ENCODE measurements at places on chromosomes 1 and 21.

DNA sequence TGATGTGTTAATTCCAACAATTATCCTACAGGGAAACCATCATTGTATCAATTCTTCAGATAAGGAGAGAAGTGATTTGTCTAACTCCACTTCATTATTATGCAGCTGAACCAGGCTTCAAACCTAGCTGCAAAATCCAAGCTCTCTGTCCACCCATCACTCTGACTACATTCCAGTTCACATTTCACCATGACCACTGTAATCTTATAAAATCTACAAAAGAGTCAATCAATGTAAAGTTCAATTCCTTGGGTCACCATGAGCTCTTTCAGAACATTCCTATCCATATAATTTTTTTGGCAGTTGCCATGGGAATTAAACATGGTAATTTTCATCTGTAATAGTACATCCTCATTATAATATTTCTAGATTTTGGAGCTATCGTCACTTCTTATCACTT, 100.9 kb downstream of the PLPPR5 start:
- DNase-seq: no peak

DNA sequence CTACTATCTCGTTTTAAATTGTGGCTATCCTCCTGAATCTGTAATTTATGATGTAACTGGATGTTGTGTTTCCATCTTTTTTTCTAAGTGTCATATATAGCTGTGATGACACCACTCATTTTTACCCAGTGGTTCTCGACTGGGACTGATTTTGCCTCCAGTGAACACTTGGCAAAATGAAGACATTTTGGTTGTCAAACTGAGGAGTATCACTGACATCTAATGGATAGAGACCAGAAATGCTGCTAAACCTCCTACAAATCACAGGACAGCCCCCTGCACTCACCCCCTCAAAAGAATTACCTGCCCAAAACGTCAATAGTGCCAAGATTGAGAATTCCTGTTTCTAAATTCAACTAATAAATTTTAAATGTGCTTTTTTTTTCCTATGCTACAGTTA, 1.9 kb downstream of the TRMT13 start:
- peak; percentile 25 for DNase-seq

DNA sequence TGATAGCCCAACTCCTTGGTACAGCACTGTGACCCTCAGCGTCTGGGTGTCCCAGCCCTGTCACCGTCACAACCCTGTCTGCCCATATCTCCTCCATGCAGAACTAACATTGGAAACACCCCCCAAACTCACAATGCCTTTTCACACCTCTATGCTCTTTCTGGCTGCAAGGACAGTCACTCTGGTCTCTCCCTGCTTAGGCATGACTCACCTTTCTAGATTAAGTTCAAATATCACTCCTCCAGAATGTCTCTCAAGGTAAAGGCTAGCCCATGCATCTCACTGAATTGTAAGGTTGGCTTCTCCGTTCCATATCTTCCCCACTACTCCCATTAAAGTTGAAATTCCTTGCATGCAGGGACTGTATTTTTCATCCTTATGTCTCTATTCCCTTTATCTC, 17.0 kb upstream of the CAPN8 start:
- DNase-seq: no peak

- no peak for DNase-seq
These were observed 13.3 kb upstream of the TBX15 start for GRCh38 chr1:119001181-119002027.

DNA sequence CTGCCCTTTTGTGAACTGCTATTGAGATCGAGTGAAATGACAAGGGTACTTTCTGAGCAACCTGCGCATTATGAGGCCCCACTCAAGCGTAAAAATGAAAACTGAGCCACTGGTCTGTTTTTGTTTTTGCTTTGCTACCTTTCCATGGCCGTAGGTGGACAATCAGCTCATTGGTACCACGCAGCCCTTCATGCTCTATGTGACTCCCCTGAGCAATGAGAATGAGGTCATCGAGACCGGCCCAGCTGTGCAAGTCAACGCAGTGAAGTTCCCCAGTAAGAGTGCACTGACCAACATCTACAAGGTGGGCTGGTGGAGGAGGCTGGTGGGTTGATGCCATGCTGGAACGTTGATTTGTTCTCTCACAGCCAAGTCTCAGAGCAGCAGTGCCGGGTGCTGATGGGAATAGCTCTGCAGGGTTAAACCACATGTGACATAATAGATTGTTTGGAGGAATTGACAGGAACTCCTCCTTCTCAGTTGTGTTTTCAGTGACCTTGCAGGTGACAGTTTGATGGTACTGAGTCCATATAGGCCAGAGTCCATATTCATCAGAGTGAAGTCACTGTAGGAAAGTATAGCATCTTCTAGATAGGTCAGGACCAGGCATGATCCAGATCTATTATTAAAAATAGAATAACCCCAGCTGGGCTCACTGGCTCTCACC, 170.3 kb downstream of the VPS13D start:
- no peak for DNase-seq

DNA sequence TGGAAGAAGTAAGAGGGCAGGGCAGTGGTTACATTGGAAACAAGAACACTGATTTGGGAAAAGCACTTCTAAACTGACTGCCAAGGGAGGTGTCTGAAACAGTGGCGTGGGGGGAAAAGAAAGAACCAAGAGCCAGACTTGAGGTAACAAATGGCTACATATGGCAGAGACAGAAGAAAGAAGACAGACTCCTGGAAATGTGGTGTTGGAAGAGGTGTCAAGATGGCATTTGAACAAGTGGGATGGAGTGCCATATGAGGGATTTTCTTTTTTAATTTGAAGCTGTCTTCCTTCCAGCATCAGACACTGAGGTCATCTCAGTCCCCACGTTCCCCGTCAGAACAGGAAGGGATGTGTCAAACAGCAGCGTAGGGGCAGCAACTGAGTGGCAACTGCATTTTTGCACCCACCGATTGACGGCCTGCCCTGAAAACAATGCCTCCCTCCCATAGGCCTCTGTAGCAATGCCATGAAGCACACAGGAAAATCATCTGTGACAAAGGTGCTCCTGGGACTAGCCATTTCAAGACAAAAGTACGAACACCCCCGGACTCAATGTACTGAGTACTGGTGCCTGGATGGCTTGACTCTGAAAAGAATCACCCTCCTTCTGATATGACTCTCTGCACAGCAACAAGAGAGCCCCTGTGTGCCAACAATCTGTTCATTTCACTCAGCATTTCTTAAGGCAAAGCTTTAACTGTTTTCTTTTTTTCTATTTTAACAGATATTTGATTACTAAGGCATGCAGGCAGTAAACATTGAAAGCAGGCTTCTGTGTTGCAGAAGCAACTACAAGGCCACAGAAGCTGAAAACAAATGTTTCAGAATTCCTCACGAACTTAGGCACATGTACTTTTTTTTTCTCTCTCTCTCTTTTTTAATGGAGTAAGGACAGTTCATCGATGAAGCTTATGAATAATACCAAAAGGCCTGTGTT, 37.0 kb downstream of the LPAR3 start:
- no peak for DNase-seq

GRCh38 chr1:163186862-163187261, 15.9 kb downstream of the RGS5 start:
- DNase-seq: no peak

GRCh38 chr1:232511172-232511571, 118.8 kb downstream of the SIPA1L2 start:
- DNase-seq: no peak

GRCh38 chr21:46553993-46554392, 50.9 kb downstream of the S100B start:
- DNase-seq: no peak

- DNase-seq: no peak
These were observed 125.5 kb downstream of the ADAMTS1 start for GRCh38 chr21:26719750-26720149.

DNA sequence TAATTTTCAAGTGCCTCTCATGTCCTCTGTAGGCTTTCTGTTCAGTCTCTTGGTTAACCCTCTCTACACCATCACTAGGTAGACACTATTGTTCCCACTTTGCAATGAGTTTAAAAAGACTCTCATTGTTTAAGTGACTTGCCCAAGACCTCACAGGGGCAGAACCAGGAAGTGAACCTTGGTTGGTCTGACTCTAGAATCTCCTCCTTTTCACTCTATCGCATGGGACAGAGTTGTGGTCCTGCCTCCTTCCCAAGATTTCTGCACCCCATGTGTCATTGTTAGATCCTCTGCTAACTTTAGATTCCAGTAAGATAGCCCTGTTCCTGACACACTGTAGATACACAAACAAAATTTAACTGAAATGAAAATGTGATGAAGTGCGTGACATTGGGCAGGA, 481.7 kb upstream of the USP24 start:
- DNase-seq: no peak

GRCh38 chr1:236851871-236852270, 56.8 kb downstream of the MTR start:
- DNase-seq: no peak

- DNase-seq: no peak
These were observed 35.6 kb upstream of the USH2A start for GRCh38 chr1:216458812-216459211.

GRCh38 chr1:116377541-116378529, 4.8 kb downstream of the ATP1A1 start:
- peak; percentile 92 for DNase-seq

GRCh38 chr1:97094247-97094972, 372.8 kb downstream of the PTBP2 start:
- no peak for DNase-seq

- peak; percentile 62 for DNase-seq
These were observed 50.4 kb upstream of the RIPK4 start for GRCh38 chr21:41817228-41817627.

- no peak for DNase-seq
These were observed 147.6 kb downstream of the ADSS2 start for GRCh38 chr1:244304156-244304555.

- no peak for DNase-seq
These were observed 89.5 kb downstream of the NRIP1 start for GRCh38 chr21:14975136-14975919.

DNA sequence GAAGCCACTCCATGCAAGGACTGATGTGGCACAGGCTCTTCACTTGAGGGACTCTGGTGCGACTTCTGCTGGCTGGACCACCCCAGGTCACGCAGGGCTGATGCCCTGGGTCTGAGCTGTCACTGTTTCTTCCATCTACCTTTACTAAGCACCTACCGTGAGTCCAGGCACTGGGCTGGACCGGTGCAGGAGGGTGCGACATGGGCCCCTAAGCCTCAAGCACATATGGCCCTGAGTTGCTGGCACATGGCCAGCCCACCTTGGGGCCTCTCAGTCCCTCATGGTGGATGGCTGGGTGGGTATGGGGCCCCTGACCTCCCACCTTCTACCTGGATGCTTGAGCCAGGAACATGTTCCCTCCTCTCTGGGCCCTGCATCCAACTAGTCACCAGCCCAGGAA, 76.0 kb downstream of the DMRTB1 start:
- no peak for DNase-seq

GRCh38 chr21:41779659-41780058, 12.8 kb upstream of the RIPK4 start:
- no peak for DNase-seq

GRCh38 chr1:203861379-203862184, at the start of gene SNRPE:
Gene SNRPE, plus strand, starts transcription at chr1:203861599. Its CDS starts 61 bp downstream, at chr1:203861660.
- DNase-seq: peak; percentile 98

DNA sequence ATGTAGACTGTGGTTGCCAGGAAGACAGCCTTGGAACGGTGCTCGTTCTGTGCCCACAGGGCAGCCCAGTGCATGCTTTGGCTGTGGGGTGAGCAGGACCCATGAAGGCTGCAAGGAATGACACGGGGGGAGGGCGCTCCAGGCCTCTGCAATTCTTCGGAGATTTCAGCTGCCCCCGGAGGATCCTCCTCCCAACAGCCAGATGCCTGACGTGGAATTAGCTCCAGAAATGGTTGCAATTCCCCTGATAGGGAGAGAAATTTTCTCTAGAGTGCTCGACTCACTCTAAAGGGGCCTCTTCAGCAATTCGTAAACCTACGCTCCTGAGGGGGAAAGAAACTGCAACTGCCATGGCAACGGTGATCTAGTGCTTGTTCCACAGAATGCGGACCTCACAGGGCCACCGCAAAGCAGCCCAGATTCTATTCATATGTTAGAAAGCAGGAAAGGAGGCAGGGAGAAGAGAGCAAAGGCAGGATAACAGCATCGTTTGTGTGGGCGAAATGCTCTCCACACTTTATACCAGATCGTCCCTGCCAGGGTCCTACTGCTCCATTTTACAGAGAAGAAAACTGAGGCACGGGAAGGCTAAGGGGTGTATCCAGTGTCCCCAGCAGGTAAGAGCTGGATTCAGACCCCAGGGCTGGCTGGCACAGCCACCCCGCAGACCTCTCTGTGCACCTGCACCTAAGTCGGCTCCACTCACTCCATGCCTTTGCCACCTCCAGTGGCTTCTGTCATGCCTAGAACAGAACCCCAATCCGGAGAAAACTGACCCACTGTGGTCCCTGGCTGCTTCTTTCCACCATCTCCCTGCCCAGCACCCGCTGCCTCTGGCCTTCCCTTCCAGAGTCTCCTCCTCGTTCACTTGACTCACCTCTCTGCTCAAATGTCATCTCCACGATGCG, 11.9 kb upstream of the PDE9A start:
- no peak for DNase-seq

DNA sequence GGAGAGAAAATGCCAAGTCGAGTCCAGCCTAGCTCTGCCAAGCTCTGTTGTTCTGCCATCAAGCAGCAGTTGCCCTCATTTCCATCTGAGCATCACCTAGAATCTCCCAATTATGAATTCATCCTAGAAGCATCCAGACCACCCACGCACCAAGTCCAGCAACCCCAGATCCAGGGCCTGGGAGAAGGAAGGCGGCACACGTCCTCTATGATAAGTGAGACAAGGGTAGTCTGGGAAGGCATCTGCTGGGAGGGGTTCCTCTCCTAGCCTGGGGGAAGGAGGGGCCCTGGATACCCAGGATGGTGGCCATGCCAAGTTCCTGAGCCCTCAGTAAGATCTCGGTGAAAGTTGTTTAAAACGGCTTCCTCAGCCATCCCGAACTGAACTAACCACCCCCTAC, 70.7 kb downstream of the VWA5B1 start:
- no peak for DNase-seq

DNA sequence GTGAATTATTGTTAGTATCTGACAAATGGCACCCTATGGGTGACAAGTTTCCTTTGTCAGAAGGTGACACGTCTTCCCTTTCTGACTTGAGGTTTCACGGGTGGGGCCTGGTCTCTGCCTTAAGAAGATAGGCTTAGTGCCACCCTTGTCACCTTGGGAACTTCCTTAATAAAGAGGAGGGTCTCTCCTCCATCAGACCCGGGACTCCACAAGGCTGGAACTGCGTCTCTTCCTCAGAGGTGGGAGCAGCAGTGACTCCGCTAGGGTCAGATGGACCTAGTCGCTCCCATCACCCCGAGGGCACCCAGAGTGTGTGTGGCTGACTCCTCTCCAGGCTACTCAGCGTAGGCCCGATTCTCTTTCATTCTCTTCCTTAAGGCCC, 774 bp upstream of the WDTC1 start:
- DNase-seq: no peak

GRCh38 chr1:210234329-210234757, 1.7 kb downstream of the SERTAD4 start:
- DNase-seq: no peak

DNA sequence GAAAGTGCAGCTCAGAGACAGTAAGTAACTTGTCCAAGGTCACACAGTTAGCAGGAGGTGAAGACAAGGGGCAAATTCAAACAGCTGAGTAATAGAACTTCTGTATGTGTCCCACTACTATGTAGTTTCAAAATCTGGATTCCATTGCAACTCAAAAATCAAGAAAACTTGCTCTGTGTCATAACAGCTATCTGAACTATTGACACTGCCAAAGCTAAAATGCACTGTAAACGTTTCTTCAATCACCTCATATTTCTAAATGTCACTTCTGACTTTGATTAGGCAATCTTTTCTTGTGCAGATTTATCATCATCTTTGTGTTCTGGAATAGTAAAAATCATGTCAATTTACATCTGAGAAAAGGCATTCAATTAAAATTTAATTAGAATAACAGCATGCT, 957.6 kb downstream of the MRPL39 start:
- no peak for DNase-seq

- no peak for DNase-seq
These were observed 1.3 kb downstream of the KDM5B start for GRCh38 chr1:202806845-202807450.

All from pons (tissue), 1 donor.